ENCODE measurements at places on chromosomes 2 and 18.

GRCh38 chr2:82781176-82781915 lies 1677.7 kb downstream of the SUCLG1 start:
- DNase-seq = no peak

DNA sequence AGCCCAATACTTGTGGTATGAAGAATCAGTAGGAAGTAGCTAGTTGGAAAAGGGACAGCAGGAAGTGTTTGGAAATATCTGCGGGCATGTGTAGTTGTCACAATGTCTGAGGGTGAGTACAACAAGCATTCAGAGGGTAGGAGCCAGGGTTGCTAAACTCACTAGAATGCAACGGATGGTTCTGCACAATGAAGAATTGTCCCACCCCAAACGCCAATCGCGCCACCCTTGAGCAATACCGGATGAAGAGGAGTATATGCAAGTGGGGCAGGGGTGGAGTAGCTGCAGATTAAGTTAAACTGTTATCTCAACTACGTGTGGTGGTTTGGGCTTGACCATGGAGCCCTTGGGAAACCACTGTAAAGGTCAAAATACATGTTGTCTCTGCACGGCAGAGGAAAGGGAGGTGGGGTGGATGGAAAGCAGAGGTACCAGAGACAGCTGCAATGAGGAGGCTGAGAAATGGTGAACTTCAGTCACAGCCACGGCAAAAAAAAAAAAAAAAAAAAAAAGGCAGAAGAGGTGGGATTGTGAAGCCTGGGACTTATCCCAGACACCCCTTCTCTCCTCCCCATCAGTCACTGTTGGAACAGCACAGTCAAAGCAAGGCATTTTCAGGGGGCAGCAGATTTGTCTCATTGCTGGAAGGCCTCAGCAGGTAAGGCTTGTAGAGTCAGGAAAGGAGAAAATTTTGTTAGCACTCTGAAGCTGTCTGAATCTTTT lies 5.2 kb downstream of the CCL20 start:
- DNase-seq = peak; percentile 100

- no peak for DNase-seq
Observed at GRCh38 chr2:213104092-213104902, 47.1 kb downstream of the IKZF2 start.

GRCh38 chr2:143284087-143284675 lies 155.0 kb downstream of the ARHGAP15 start:
- peak; percentile 52 for DNase-seq

- no peak for DNase-seq
Observed at GRCh38 chr18:6052449-6052913, 157.2 kb upstream of the TMEM200C start.

- no peak for DNase-seq
Observed at GRCh38 chr2:58976375-58977071, 735.4 kb upstream of the FANCL start.

GRCh38 chr18:43507842-43508481 lies 230.7 kb upstream of the SYT4 start:
- DNase-seq = no peak

DNA sequence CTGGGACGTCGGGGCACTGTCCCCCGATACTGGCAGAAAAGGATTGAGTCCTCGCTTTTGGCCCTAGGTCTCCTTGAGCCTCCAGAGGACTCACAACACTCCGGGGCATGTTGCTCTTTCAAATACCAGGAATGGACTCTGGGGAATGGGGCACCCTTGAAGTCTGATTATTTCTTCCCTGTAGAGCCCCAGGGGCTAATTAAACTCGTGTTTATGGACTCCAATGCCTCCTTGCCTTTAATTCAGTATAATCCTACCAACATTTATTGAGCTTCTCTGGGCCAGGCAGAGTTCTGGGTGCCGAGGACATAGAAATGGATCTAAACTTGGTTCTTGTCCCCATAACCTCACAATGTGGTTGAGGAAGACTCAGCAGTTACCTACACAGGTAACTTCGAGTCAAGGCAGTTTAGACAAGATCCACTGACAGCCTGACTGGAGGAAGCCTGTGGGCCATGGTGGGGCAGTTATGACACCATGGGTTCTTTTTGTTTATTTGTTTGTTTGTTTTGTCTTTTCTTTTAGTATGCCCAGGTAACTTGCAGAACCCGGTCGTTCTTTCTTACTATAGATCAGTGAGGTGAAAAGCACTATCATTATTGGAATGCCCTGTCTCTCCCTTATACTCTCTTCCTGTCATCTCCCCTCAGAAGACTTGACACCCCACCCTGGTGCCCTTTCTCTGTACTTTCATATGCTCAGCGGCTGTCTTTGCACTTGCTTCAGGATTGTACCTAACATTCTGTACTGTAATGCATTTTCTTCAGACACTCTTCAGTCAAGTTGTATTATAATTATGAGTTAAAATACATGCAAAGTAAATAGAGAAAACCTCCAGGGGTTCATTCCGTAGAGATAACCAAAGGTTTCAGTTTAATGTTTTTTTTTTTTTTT lies 3.2 kb downstream of the CFLAR start:
- DNase-seq = peak; percentile 62

- no peak for DNase-seq
Observed at GRCh38 chr2:167652401-167652800, 595.0 kb downstream of the STK39 start.

DNA sequence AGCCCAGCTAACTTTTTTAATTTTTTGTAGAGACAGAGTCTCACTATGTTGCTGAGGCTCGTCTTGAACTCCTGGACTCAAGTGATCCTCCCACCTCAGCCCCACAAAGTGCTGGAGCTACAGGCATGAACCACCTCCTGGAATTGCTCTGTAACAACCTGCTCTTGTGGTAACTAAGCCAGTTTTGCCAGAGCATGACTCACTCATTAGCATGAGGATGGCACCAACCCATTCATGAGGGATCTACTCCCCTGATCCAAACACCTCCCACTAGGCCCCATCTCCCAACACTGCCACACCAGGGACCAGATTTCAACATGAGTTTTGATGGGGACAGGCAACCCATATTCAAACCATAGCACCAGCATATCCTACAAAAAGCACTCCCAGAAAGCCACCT lies 348.9 kb upstream of the RAB12 start:
- DNase-seq = no peak

GRCh38 chr2:206275312-206276055 lies 1.0 kb downstream of the ZDBF2 start:
- DNase-seq = peak; percentile 52

- DNase-seq = no peak
Observed at GRCh38 chr18:5626130-5626880, 82.5 kb upstream of the EPB41L3 start.

DNA sequence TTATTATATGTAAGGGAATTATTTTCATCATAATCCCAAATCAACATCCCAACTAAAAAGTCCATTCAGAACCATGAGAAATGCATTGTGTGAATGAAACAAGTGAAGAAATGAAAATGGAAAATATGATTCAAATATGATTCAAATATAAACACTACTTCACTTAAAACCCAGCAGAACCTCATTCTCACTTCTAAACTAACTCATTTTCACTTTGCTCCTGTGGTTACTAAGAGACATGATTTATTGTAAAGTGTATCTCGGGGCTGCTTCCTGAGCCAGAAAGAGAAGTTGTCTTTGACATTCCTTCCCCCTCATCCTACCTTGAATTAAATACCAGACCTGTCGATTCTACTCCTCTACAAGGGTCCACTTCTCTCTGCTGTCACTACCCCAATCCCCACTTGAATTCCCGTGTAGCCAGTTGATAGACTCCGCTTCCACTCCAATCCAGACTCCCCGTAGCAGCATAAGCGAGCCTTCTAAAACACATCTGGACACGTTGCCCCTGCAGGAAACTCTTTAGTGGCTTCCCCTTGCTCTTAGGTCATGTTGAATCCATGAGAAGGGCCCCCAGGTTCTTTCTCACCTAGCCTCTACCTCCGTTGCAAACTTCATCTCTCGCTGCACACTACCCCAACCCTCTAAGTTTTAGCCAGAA lies 697.0 kb upstream of the ID2 start:
- no peak for DNase-seq

- DNase-seq = no peak
Observed at GRCh38 chr18:10401521-10401920, 52.9 kb upstream of the APCDD1 start.

GRCh38 chr2:46870051-46870839 lies 45.4 kb downstream of the MCFD2 start:
- no peak for DNase-seq

DNA sequence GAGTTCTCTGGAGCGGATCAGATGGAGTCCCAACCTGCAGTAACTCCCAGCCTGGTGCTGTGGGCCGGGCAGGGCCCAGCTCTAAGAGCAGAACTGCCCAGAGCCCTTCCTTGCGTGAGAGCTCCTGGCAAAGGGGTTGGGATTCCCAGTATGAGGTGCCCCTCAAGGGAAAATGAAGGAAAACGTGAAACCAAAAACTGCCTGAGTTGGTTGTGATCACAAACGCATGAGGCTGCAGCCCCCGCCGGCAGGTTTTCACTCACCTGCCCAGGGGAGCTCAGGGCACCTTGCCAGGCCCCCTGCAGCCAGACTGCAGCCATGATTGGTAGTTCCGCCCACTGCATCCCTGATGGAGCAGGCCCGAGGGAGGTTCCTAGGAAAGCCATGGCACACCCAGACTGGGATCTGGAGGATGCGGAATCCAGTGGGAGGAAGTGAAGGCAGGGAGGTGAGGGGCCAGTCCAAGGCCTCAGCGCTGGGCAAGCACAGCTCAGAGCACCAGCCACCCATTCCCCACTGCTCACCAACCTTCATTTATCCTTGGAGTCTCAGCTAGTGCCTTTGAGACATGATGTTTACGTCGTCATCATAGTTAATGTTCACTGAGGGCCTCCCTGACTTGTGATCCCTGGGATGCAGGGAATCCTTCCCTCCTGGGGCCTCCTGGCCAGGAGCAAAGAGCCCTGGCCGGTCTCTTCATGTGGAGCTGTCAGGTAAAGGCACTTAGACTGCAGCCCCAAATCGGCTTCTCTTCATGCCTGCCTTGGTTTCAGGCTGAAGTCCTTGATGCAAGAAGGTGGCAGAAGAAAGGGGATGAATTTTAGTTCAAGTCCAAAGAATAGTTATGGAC lies 103.2 kb downstream of the INHBB start:
- DNase-seq = no peak

DNA sequence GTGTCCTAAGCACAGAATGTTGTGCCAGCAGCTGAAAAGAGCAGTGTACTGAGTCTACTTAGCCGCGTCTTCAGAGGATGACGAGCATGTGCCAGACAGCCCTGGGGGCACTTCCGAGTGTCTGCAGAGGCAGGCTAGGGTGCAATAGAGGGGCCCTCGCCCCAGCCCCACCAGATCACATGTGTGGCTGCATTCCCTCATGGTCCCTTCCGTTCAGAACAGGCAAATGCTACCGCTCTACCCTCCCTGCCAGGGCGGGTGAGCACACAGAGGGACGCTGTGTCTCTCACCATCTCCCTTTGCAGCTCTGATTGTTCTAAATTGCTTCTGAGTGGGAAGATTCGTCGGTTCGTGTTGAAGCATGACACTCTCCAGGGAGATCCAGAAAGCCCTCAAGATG lies 212.2 kb upstream of the RAB12 start:
- DNase-seq = no peak

DNA sequence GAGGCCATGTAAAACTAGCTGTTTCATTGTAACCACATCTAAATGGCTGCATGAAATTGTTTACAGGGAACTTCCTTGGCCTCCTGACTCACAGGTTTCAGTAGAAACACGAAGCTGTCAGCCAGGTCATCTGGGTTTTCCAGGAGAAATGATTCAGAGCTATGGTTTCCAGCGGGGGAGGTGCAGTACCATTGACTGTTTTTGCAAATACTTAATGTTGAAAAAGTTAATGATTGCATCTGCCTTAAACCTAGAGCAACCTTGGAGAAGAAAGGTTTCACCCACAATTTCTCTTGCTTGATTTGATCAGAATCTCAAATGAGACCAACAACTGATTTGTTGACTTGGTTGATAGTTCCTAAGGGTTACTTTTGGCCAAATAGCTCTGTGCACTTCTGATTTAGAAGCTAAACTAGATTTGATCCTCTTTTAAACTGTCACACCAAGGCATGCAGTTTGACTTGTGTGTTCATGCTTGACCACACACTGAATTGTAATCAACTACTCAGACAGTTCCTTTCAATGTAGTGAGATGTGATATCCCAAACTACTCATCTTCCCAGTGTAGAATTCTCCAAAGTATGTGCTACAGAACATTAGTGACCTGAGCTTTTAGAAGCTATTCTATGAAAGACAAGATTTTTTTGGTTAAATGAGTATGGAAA lies 193.5 kb upstream of the CHST9 start:
- DNase-seq = no peak

- no peak for DNase-seq
Observed at GRCh38 chr2:119950966-119951365, 61.9 kb upstream of the EPB41L5 start.

- DNase-seq = no peak
Observed at GRCh38 chr2:102950371-102950946, 188.6 kb downstream of the TMEM182 start.

DNA sequence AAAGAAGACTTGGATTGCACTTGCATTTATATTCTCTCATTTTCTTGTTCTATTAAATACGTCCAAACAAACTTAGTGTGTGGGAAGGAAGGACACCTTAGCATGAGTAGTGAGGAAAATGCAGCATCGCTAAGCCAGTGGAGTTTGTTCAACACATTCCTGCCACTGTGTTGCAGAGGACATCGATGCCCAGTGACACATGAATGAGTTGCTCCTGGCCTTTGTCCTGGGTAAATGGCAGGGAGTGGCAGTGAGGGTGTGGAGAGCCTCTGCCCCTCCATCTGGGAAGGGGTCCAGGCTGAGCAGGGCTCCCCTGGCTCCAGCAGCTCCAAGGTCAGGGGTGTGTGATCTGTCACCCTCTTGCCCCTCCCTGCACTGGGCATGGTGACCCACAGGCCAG lies 75.9 kb downstream of the CABLES1 start:
- no peak for DNase-seq

GRCh38 chr2:234917211-234917975 lies 34.4 kb upstream of the SH3BP4 start:
- no peak for DNase-seq

DNA sequence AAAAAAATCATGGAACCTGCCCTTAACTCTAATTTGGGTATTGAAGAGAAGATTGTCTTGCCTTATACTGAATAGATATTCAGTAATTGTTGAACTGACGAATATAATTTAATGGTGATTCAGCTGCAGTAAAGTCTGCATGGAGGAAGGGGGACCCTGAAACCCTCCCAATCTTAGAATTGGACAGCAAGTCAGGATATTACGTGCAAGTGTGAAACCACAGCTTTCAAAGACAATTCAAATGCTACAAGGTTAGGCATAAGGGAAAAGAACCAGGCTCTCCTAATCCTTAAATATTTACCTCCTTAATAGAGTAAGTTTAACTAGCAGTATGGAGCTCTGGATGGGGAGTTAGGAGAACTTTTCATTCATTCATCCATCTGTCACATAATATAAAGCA lies 226.9 kb upstream of the TNP1 start:
- DNase-seq = no peak

DNA sequence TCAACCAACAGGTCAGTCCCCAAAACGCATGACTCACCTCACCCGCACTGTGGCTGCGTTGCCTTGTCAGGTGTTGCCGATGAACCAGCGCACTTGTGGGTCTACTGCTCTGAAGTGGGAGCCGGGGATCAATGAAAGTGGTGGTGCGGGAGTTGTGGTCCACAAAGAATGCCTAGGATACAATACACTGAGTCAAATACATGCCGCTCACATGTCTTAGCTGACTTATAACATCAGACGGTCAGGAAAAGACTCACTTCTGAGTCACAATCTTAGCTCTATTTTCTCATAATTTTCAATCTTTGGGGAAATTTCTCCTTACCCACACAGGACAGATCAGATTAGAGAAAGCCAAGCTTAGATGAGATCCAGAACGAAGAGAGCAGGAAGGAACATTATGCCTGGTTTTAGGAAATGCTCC lies 107.1 kb upstream of the STK17B start:
- no peak for DNase-seq

GRCh38 chr2:85545780-85546240 lies 6.8 kb downstream of the MAT2A start:
- peak; percentile 59 for DNase-seq
